ENCODE measurements at places on chromosomes 4 and X.

- no peak for DNase-seq
Observed at GRCh38 chr4:120227554-120227953, 160.9 kb upstream of the MAD2L1 start.

GRCh38 chrX:2828344-2828958 is at the start of gene GYG2:
TSS of gene GYG2 (plus strand) at chrX:2828930. CDS start at chrX:2830189, 1,259 bp downstream.
- DNase-seq = no peak

- no peak for DNase-seq
Observed at GRCh38 chr4:40337051-40337450, 1.9 kb downstream of the CHRNA9 start.

GRCh38 chr4:120922381-120923206 is at the start of gene PRDM5:
TSS of gene PRDM5 (minus strand) at chr4:120922726. CDS start at chr4:120922608, 118 bp downstream.
- no peak for DNase-seq

- no peak for DNase-seq
Observed at GRCh38 chr4:78291277-78291676, 234.2 kb downstream of the FRAS1 start.

GRCh38 chr4:55121246-55121645 is 4.1 kb downstream of the KDR start:
- no peak for DNase-seq

GRCh38 chrX:87890437-87890836 is 372.8 kb downstream of the KLHL4 start:
- no peak for DNase-seq

DNA sequence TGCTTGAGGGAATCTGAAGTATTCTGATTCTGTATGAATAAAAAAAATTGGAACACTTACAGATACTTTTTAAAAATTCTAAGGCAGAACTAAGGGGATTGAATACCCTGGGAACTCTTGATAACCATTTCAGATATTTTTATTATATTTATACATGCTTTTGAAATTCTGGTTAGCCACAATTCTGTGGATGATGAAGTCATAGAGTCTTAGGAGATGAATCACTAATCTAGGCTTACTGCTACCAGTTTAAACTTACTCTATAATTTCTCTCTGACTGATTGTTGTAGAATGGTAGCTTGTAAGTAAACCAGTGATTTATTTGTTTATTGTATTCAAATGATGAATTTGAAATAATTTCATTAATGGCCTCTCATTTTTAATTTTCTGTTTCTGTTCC is 11.4 kb upstream of the SLAIN2 start:
- no peak for DNase-seq

DNA sequence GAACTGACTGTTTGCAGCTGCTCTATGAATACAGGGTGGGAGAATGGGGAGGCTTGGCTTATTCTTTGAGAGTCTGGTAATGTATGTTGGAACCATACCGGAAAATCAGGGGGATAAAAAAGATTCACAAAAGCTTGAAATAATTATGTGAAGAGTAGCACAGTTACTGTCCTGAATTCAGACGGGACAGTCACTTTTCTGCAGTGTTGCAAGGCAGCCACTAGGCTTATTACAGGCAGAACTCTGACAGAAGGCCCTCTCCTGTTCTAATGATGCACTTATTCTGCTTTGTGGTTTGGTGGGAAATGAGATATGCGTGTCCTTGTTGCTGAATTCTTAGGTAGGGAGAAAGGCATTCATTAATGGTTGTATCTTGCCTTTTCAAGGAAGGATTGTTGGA is 37.2 kb downstream of the GUCY1B1 start:
- no peak for DNase-seq

GRCh38 chrX:973010-973632 is 239.3 kb downstream of the CRLF2 start:
- no peak for DNase-seq

GRCh38 chr4:106366026-106366425 is 2.6 kb downstream of the GIMD1 start:
- no peak for DNase-seq

GRCh38 chr4:25861951-25862410 is 807 bp downstream of the SEL1L3 start:
- DNase-seq = no peak

DNA sequence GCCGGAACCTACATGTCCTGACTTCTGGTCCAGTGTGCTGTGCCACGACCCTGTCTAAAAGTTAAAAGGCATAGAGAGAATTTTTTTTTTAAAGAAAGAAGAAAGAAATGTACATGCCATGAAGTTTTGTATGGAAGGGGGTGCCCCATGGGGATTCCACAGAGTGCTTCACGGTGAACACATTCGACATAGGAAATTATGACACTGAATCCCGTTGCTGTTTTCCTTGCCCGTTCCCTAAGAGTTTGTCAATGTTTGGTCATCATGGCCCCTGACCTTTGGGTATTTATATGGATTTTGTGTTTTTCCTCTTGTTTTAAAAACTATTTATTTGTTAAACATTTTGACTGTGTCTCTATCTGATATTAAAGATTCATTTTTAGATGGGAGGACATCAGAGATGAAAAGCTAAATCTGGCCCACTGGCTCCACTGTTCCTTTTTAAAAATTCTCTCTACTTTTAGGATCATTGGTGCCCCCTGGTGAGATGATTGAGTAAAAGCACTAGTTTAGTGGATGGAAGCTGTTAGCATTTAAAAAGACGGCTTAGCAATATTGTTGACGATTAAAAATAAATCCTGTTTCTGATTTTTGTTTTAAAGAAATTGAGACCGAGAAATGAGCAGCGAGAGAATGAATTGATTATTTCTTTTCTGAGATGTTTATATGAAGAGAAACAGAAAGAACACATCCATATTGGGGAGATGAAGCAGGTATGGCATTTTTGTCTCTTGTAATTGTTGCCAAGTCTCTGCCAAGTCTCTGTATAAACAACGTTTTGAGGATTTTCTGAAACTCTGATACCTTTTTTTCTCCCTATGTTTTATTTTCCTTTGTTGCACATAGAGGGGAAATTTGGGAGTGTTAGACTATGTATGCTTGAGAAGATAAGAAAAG is 75.0 kb downstream of the PTTG2 start:
- no peak for DNase-seq

DNA sequence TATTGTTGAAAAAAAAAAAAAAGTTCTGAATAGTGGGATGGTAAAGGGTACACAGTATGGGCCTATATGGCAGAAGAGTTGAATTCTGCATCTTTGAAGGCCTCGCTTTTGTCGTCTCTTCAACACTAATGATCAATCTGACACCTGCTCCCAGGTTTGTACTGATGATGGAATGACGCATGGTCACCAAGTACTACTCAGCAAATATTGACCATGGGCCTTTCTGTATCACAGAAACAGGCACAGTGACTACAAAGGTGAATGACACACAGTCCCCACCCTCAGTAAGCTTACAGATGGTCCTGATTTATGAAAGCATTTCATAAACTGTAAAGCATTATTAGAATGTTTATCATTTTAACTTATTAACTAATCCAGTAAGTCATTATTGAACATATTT is 152.6 kb downstream of the LDB2 start:
- DNase-seq = no peak

DNA sequence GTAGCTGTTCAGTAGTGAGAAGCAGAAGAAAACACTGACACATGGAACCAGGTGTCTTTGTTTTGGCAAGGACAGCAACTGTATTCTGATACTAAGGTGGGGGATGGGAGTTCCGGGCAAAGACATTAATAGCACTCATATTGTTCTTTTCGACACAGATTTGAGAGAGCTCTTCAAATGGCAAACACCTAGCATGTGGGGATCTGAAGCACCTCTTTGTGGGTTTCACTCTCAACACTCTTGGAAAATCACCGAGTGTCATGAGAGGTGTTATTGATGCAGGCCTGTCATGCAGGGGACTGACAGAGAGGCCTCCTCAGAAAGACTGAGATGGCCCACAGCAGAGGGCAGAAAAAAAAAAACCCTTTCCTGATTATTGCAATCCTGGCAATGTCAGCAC is 228.4 kb upstream of the VCX start:
- DNase-seq = no peak

GRCh38 chr4:135191596-135191995 is 990.0 kb upstream of the PABPC4L start:
- no peak for DNase-seq

DNA sequence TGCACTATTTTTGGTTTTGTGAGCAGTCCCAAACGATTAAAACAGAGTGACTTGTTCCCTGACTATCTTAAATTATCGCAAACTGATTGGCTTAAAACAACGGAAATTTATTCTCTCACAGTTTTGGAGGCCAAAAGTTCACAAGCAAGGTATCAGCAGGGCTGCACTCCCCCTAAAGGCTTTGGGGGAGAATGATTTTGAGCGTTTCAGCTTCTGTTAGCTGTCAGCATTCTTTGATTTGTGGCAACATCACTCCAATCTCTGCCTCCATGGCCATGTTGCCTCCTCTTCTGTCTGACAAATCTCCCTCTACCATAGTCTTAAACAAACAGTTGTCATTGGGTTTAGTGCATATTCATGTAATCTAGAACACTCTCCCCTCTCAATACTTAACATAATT is 459.6 kb upstream of the ATOH1 start:
- DNase-seq = no peak

GRCh38 chr4:20219521-20219920 is 32.2 kb upstream of the SLIT2 start:
- no peak for DNase-seq

DNA sequence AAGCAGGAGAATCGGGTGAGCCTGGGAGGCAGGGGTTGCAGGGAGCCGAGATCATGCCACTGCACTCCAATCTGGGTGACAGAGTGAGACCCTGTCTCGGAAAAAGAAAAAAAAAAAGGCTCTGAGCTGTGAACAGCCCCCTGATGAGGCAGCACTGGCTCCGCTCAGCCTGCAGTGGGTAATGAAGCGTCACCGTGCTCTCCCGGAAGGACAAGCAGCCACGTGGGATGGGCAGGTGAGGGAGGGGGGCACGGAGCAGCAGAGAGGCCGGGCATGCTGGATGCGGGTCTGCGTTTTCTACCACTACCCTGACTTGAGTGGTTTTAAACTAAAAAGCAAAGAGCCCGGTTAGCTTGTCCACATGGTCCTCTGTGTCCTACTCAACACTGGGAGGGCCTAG is 15.5 kb downstream of the TACC3 start:
- DNase-seq = no peak

GRCh38 chr4:121118344-121118743 is 45.8 kb downstream of the TNIP3 start:
- DNase-seq = no peak

DNA sequence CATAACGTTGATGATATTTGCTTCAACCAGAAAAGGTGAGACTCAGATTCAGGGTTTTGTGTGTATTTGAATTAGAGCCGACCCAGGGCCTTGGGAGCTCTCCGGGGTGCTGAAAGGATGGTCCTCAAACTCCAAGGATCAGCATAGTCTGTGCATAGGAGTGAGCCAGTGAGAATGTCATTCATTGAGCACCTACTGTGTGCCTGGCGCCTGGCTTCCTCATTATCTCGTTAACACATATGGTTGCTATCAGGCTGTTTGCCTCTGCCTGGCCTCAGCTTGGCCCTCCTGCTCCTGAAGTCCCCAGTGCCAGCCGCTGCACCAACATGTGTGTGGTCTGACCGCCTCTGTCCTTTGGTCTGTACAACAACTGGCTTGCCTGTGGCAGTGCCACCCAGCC is 25.1 kb upstream of the JAKMIP1 start:
- DNase-seq = no peak

DNA sequence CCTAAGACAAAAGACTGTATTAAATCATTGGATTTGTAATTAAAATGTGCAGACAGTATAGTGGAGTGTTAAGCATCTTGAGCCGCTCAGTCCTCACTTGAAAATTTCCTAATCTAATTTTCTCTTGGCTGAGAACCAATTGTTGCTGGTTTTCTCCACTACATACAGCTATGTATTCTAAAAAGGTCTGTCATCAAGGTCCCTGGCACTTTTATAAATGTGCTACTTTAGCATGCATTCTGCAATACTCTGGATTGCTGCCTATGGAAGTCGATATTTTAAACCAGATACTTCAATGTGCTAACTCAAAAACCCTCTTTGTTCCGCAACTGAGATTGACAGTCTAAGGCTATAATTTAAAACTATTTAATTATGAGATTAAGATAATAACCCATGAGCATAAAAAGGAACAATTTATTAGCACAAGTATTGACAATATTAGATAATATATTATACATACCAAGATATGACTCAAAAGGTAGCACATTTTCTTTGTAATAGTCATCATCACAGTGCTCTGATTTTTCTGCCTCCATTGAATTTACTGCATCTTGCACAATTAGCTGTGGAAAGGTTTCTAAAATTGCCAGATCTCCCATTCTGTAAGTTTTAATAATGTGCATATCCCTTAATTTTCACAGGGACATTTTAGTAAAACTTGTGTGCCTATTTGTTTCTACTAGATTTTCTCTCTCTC is 815.1 kb downstream of the ADGRL3 start:
- no peak for DNase-seq

GRCh38 chr4:42313872-42314271 is 83.4 kb upstream of the SHISA3 start:
- DNase-seq = no peak

DNA sequence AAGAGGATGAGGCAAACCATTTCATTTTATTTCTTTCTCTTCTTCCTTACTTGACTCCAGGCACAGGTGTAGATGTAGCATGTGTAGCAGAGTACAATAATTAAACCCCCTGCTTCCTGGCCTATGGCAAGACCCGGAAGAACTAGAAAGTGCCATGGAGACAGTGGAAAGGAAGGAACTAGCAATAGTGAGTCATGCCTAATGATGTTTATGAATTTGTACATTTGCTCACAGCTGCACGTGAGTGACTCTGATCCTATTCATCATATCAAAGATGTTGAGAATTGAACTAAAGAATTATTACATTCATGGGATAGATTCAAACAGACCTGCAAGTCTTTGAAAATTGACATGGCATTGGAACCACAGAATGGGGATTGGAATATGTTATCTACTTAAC is 2233.9 kb upstream of the TENM3 start:
- DNase-seq = no peak

DNA sequence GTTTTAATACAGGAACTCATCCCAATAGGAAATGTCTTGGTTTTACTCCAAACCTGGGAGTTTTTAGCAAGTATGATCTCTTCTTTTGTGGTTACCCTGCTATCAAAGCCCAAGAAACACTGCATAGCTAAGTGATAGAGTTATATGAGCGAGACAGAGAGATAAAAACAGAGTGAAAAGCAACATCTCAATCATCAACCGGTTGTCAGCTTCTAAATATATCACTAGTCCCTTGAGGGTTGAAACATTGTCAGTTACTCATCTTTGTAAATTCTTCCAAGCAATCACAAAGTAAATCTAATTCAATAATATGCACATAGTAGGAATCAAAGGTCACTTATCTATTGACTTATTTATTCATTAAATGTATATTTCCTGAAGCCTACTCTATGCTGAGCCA is 483.9 kb downstream of the IDS start:
- DNase-seq = no peak

DNA sequence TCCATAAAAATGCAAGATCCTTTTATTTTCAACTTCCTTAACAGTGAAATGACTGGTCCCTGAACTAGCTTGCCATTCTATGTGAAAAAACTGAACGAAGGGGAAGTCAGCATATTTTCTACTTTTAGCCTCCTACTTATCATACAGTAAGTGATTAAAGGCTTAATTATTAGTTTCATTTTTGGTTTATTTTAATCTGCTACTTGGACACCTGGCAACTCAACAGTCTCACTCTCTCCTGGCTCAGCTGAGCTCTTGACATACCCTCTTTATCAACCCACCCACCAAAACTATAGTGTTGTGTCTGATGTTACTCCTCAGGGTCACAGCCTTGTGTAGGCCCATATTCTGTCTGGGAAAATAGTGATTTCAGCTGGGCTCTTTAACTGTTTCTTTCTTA is 86.2 kb upstream of the CPXCR1 start:
- DNase-seq = no peak
